ENCODE measurements at places on chromosomes 2 and 18.

DNA sequence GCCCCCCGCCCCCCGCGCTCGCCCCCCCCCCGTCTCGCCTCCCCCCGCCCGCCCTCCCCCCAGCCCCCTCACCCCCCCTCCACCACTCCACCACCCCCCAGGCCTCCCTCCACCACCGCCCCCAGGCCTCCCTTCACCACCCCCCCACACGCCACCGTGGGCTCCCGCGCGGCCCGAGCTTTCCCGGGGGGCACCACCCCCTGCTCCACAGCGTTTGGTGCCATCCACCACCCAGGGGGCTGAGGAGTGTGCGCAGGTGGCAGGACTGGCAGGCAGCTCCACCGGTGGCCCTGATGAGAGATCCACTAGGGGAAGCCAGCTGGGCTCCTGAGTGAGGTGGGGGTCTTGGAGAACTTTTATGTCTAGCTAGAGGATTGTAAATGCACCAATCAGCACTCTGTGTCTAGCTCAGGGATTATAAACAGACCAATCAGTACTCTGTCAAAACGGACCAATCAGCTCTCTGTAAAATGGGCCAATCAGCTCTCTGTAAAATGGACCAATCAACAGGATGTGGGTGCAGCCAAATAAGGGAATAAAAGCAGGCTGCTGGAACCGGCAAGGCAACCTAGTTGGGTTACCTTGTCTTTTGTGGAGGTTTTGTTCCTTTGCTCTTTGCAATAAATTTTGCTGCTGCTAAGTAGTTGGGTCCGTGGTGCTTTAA lies 43.0 kb upstream of the ITSN2 start:
- DNase-seq = no peak

DNA sequence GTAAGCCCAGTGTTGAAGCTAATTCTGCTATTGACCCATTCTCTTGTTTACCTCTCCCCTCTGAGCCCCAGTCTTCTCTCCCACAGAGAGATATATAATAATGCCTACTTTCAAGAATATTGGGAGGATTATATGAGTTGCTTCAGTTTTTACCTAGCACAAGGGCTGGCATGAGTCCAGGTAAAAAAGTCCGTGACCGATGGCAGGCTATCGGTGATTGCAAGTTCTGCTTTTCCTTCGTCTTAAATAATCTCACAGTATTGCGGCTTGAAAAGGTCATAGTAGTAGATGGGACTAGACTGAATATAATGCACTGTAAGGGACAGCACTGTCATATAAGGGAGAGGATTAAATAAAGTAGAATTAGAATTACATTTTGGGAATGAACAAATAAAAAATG lies 77.6 kb downstream of the KIF5C start:
- no peak for DNase-seq

- no peak for DNase-seq
Measured at GRCh38 chr2:50295596-50295995, 736.3 kb downstream of the NRXN1 start.

DNA sequence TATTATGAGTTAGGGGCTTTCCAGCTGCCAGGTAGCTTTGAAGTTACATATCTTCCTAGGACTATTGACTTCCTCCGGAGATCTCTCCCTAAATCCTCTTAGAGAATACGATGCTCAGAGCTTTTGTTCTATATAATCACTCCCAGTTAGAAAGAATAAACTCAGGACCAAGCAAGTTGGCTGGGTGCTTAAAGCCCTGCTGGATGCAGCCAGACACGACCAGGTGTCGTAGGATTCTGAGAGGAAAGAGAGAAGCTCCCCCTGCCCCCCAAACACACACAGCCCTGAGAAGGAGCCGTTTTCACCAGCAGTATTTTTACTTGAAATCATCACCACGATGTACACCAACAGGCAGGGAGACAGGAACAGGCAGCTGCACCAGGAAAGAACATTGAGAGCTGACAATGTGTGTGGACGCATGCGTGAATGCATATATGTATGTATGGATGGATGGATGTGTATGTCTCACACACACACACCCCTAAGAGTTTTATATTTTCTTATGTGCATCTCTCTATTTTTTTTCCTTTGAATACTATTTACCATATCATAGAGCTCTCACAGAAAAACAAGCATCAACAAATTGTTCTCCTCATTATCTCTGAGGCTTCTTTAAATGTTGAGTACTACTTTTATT lies 382.6 kb downstream of the EPHA4 start:
- no peak for DNase-seq

DNA sequence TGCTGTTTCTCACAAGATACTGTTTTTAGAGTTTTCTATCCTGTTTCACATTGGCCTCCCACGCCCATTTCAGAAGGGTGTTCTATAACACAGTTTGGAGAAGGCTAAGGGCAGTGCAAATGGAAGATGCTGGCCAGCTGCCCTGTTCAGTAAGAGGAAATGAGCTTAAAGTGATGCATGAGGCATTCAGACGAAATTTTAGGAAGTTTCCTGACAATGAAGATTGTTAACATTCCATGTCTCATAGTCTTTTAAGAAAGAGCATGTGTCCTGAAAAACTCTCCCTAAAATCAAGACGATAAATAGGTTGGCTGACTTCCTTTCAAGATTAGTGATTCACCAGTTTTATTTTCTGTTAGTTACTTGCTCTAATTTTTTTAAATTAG lies 484.2 kb upstream of the NRP2 start:
- no peak for DNase-seq

- DNase-seq = no peak
Measured at GRCh38 chr18:72830109-72830508, 37.7 kb downstream of the NETO1 start.

GRCh38 chr2:195471163-195471562 lies 185.9 kb upstream of the SLC39A10 start:
- no peak for DNase-seq

GRCh38 chr2:58959996-58960395 lies 718.9 kb upstream of the FANCL start:
- no peak for DNase-seq

DNA sequence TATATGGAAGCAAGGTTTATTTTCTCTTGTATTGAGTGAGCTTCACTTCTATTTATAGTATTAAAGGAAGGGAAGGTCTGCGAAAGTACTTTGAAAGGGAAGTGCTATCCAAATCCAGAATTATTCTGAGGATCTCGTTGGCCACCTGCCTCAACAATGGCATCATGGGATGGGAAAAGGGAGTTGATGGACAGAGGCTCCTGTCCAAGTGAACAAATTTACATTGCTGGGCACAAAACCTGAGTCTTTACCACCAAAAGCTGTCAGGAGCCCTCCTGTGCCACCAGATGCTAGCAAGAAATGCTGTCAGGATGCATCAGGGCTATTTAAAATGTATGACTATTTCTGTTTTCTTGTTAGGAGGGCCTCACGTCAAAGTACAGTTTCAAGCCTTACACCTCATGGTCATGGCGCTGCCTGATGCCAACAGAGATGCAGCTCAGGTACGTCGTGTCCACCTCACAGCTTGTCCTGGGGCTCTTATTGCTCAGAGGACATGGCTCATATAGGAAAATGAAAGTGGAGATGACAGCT lies 157.3 kb downstream of the ARHGAP28 start:
- DNase-seq = no peak

DNA sequence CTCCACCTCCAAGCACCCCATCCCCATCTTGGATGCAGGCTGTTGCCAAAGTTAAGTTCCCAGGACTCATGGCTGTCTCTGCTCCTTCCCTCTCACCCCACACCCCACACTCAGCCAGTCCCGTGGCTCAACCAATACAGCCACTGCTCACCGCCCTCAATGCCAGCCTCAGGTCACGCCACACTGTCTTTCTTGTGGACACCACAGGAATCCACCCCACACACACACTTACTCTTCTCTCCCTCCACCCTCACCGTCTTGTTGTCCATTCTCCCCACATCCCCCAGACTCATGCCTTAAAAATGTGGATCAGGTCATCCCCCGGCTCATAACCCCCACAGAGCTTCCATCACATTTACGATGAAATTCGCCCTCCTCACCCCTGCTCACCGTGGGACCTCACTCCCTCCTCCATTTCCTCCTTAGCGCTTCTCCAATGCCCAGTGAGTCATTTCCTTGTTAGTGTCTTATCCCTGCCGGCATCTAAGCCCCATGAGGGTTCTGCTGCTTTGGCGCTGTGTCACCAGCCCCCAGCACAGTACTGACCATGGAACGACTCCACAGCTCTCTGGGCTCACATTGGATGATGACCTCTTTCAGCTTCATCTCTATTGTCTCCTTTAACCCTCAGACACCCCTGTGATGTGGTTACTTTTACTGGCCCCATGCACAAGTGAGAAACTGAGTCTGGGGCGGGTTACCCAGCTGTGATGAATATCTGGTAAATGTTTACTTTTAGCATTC lies 13.8 kb downstream of the MLPH start:
- no peak for DNase-seq

DNA sequence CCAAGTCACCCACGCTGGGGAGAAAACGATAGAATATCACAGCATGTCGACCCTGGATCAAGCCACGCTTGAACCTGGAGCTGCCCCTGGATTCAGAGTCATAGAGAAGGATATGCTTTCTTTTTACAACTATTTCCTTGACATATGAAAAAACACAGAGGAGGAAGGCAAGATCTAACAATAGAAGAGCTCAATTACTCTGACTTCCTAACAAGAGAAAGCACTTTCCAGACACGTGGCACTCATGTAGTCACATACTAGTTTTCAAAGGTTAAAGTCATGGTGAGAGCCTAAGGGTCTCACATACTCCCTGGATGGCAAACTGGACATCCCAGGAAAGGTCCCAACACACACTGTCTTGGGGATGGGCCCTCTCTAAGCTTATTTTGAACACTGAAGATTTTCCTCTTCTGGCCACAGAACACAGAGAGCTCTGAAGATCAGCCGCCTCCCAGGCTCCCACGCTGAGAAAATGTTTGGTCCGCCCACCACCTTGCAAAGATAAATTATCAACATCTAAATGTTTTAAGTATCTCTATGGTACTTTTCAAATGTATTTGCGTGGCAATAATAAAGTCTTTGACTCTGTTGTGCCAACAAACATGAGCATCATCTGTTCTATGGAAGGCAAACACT lies 4.9 kb downstream of the PXDN start:
- no peak for DNase-seq

GRCh38 chr18:33749834-33750233 lies 171.8 kb downstream of the ASXL3 start:
- no peak for DNase-seq

- no peak for DNase-seq
Measured at GRCh38 chr18:50848061-50848551, 28.3 kb upstream of the MRO start.

DNA sequence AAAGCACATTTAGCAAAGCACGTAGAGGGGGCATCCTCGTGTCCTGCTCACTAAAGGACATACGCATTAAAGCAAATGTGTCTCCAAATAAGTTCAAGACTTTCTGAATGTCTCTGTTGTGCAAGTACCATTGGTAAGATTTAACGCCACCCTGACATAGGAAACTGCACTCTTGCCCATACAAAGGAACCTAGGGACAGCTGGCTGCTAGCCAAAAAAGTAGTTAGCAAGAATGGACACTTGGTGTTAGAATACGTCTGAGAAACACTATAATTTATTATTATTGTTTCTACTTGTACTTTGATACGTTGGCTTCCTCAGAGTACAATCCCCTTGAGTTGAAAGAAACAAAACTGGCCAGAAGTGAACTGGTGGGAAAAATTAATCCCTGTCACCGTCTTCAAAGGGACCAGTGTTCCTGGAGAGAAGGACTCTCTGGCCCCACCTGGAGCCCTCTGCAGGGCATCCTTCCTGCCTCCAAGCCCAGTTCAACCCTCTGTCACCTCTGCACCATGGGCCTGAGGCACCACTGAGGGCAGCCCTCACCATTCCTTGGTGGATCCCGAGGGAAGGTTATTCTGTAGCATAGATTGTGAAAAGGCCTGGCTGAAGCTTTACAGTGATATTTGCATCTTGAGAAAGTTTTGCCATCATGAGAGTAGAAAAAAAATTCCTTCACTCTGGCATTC lies 51.4 kb upstream of the APCDD1 start:
- no peak for DNase-seq

- DNase-seq = no peak
Measured at GRCh38 chr2:18925296-18925695, 335.9 kb upstream of the NT5C1B start.

DNA sequence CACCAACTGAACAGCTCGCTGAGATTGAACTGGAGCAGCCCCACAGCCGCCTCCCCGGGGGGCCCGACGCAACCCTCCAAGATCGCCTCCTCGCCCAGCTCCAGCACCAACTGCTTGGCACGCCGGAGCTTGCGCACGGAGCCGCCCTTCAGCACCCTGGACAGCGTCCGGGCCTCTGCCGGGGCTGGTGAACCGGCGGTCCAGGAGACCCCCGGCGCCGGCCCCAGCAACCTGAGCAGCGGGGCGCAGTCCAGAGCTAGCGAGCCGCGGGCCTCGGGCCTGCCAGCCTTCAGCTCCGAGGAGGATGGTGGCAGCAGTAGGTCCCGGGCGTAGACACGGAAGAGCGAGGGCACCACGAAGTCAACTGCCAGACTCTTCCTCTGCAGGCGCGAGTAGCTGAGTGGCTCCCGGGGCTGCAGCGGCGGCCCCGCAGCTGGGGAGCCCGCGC lies 1.2 kb downstream of the ALK start:
- DNase-seq = no peak

- no peak for DNase-seq
Measured at GRCh38 chr18:13372531-13372951, 154.0 kb downstream of the LDLRAD4 start.

DNA sequence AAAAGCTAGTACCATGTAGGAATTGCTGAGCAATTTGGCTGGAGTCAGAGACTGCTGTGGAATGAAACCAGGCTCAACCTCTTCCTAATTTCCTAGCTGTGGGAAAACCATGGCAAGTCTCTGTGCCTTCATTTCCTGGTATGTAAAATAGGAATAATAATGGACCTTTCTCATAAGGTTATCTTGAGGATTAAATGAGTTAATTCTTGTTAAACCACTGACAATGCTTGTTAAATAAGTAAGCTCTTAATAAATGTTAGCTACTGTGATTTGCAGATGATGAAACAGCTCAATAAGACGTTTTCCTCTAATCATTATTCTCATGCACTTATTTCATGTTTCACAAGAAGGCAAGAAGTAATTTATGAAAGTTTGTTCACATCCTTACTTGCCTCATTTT lies 346.7 kb downstream of the RND3 start:
- DNase-seq = no peak

GRCh38 chr18:76390452-76391035 lies 104.5 kb downstream of the ZNF516 start:
- no peak for DNase-seq

DNA sequence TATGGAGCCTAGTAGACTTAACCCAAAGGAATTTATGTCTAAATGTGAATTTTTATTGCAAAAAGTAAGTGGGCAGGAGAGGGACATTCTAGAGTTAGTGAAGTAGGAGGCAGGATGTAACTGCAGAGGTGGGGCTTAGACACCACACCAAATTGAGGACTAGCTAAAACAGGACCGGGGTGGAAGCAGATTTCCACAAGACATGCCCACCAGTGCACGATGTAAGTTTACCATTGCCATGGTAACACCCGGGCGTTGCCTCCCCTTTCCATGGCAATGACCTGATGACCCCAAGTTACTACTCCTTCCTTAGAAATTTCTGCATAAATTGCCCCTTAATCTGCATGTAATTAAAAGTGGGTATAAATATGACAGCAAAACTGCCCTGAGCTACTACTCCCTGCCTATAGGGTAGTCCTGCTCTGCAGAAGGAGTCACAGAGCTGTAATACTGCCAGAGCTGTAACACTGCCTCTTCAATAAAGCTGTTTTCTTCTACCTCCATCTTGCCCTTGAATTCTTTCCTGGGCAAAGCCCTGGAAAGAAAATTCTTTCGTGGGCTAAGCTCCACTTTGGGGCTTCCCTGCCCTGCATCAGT lies 509.7 kb downstream of the ERBB4 start:
- DNase-seq = no peak

GRCh38 chr2:232322560-232323327 lies 55.8 kb upstream of the ALPP start:
- no peak for DNase-seq

GRCh38 chr2:168710754-168711467 lies 91.5 kb upstream of the NOSTRIN start:
- DNase-seq = no peak
